Left ventricle myocardium inferior (tissue), 1 donor: ENCODE measurements at places on chromosomes 2 and 18.
A peak's percentile ranks its signal among the peaks of the same experiment; 100 is the strongest.

DNA sequence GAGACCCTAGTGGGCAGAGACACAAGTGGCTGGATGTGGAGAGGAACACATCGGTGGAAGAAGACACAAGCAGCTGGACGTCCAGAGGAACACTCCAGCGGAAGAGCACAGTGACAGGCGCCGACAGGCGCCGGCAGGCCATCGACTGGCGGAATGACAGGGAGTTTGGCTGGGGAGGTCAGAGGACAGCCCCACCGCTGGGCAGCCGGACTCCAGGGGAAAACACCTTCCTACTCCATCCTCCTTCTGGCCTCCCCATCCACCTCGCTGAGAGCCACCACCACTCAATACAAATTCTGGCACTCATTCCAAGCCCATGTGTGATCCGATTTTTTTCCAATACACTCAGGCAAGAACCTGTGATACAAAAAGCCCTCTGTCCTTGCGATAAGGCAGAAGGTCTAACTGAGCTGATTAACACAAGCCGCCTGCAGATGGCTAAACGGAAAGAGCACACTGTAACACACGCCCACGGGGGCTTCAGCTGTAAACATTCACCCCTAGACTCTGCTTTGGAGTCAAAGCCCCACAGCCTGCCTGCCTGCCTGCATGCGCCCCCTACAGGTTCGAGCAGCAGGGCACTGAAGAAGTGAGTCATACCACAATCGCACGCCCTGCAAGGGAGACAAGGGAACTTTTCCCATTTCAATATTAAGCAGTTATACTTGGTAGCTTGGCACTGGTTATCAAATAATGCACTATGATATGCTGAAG, 50.2 kb upstream of the LRP1B start:
- no peak for DNase-seq

GRCh38 chr2:24984912-24985311, 13.2 kb upstream of the DNAJC27 start:
- peak; percentile 42 for DNase-seq

- no peak for DNase-seq
These were observed 76.1 kb upstream of the AQP4 start for GRCh38 chr18:26941584-26941983.

- DNase-seq, result no peak
These were observed 116.0 kb downstream of the COPS8 start for GRCh38 chr2:237201461-237202287.

- no peak for DNase-seq
These were observed 39.6 kb downstream of the PTPN2 start for GRCh38 chr18:12844391-12844790.

DNA sequence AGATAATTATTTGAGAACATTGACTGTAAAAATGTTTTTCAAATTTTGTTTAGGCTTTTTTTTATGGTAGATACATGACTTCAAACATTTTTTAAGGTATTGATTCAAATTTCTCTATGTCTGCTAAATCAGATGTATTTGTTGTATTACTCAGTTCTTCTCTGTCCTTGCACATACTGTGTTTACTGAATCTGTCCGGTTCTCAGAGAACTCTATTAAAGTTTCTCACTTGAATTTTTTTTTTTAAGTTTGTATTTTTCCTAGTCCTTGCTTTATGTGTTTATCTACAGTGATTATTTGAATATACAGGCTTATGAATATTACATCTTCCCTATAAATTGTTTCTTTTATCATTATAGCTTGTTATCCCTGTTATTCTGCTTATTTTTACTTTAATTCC, 5.3 kb downstream of the SEPTIN2 start:
- no peak for DNase-seq
